Tongue (tissue), 3 donors: ENCODE measurements at places on chromosomes 3 and 15. TPM values are rescaled to one million over a fixed set of nuclear protein-coding genes. Genes with fewer than 3 reads are reported as not detected.

The IL5RA gene
- 0.31 TPM for total RNA-seq

The EFCAB12 gene
- total RNA-seq: not detected

The CYP1A2 gene
- not detected for total RNA-seq

The GABRA5 gene
- total RNA-seq: 0.62 TPM

The SCN11A gene
- total RNA-seq: 2.3 TPM

The TGM5 gene
- 6.8 TPM for total RNA-seq

The ARHGEF26 gene
- total RNA-seq: 18.4 TPM

The MKRN3 gene
- total RNA-seq: 2.7 TPM

The GOLGA8S gene
- 0.21 TPM for total RNA-seq

The CCR9 gene
- total RNA-seq: 0.10 TPM

The SNAP23 gene
- total RNA-seq: 69.4 TPM

The SCN5A gene
- total RNA-seq: 6.1 TPM

The HESX1 gene
- total RNA-seq: 1.5 TPM

The HGD gene
- total RNA-seq: 2.5 TPM
